ENCODE measurements at places on chromosomes 5 and 9.

DNA sequence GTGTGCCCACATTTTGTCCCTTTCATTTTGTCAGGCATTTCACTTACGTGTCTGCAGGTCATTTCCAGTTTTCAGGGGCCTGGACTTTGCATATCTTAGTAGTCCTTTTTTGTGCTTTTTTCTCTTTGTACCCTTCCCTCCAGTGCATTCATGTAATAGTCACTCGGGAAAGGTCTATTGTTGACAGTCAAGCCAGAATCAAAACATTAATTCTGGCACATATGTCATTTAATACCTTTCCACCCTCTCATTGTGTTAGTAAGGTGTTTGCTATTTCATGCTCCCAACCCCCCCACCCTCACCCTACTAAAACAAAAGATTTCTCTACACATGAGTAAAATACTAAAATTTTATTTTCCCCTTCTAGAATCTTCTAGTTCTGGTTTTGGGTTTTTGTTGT, 42.7 kb downstream of the UGCG start:
- DNase-seq = no peak

DNA sequence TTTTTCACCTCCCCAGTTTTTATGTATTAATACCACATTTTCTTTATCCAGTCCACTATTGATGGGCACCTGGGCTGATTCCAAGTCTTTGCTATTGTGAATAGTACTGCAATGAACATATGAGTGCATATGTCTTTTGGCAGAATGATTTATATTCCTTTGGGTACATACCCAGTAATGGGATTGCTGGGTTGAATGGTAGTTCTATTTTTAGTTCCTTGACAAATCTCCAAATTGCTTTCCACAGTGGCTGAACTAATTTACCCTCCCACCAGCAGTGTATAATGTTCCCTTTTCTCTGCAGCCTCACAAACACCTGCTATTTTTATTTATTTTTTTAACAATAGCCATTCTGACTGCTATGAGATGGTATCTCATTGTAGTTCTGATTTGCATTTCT, 340.2 kb downstream of the ADAMTS6 start:
- DNase-seq = no peak

DNA sequence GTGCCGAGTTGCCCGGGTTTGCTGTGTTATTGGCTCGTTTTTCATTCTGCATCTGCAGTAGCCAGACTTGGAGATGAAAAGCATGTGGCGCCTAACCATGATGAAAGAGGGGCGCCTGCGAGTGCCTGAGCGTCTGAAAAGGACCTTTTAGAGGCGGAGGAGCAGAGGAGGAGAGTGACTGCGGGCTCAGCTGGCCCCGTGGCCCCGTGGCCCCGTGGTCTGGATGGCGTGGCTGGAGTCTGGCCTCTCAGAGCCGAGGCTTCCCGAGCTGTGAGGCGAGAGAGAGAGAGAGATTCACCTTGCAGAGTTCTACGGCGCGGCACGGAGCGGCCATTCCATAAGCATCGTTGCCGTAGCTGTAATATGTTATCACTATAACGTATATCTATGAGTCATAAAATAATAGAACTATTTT, 55.3 kb upstream of the RNU6ATAC start:
- no peak for DNase-seq

GRCh38 chr5:146574713-146575112, 58.7 kb upstream of the GPR151 start:
- DNase-seq = no peak

- DNase-seq = no peak
Observed at GRCh38 chr9:111828193-111828592, 33.5 kb upstream of the SHOC1 start.

DNA sequence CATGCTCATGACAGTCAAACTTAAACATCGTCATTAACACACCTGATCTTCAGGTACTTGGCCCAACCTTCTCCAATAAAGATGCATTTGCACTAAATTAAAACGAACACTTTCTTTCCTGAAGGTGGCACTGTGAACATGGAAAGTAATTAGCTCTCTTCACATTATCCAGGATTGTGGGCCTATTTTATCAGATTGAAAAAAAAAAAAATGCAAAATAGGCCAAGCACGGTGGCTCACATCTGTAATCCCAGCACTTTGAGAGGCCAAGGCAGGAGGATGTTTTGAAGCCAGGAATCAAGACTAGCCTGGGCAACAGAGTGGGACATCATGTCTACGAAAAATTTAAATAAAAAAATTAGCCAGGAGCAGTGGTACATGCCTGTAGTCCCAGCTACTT, 14.4 kb upstream of the CDC20B start:
- no peak for DNase-seq

DNA sequence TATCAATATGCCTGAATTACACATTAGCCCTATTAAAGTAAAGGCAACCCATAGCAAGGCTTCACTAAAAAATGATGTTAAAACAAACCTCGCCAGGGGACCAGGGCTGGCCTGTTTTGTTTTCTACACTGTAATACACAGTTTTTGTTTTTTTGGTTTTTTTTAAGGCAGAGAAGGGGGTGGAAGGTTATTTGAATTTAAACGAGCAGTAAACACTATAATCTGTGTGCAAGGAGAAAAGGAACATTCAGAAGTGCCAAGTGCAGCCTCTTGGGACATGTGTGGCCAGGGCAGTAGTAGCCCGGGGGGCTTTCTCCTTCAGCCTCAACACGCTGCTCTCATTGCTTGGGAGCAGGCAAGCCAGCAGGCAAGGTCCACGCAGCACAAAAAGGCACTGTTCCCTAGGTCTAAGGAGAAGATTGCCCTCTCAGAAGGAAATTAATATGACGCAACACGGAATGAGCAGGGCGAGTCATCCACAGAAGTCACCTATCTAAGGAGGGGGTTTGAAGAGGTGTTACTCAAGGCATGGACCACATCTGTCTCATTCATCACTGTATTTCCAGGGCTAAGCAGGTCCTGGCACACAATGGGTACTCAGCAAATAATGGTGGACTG, 16.2 kb downstream of the SIL1 start:
- DNase-seq = no peak

DNA sequence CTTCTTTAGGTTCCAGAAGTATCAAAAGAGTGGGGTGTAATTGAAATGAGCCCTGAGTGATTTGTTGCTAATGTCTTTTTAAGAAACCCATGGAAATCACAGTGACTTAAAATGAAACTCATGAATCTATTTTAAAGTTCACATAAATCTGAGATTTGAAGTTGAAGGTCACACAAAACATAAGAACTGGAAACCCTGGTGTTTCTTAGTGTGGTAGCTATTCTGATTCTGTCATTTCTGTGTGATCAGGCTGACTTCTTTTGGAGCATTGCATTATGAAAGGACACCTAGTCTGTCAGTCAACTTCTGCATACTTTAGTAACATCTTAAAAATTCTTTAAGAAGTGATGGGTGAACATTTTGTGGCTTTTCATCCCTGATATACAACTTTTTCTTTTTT, 448.8 kb downstream of the TLE4 start:
- no peak for DNase-seq

- no peak for DNase-seq
Observed at GRCh38 chr9:136952321-136952850, 313 bp downstream of the LCN12 start.

DNA sequence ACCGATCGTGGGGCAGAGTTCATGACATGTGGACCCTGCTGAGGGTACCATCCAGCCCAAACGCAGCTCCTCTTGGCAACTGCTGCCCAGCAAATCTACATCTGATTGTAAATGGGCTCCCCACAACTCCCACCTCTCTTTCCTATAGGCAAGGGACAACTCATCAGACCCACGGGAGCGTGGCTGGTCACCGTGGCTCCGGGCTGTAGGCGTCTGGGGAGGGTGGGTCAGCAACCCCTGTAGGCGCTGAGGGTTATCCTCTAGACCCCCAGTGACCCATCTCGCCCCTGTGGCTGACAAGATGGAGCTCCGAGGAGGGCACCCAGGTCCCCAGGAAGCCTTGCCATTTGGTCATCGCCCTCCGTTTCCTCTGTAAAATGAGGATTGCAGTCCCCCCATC, 122.4 kb downstream of the ZNF354C start:
- DNase-seq = no peak

GRCh38 chr9:431701-432100, 217.0 kb downstream of the DOCK8 start:
- DNase-seq = no peak

DNA sequence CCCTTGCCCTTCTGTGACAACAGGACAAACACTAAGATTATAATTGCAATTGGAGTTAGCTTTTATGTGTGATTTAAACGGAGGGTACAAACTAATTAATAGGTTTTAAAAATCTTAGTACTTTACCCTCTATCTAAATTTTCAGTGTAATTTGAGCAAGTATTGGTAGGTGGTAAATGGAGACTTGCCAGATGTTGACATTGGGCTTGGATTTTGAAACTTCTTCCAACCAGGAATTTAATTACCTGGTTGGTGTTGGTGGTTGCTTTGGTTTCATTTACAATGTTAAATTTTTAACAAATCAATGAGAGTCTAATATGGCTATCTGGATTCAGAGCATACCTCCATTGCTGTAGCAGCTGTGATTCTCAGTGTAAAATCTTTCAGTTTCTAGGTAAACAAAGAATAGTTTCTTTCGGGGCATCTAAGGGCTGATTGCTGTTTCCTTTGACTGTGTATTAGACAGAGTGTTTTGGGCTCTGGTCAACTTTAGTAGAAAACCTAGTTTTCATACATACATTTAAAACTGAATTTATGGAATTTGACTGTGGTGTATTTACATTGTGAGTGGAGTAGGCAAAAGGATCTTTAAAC, 1.9 kb downstream of the DAPK1 start:
- no peak for DNase-seq

- DNase-seq = no peak
Observed at GRCh38 chr5:43073597-43074546, 33.8 kb upstream of the ANXA2R start.

DNA sequence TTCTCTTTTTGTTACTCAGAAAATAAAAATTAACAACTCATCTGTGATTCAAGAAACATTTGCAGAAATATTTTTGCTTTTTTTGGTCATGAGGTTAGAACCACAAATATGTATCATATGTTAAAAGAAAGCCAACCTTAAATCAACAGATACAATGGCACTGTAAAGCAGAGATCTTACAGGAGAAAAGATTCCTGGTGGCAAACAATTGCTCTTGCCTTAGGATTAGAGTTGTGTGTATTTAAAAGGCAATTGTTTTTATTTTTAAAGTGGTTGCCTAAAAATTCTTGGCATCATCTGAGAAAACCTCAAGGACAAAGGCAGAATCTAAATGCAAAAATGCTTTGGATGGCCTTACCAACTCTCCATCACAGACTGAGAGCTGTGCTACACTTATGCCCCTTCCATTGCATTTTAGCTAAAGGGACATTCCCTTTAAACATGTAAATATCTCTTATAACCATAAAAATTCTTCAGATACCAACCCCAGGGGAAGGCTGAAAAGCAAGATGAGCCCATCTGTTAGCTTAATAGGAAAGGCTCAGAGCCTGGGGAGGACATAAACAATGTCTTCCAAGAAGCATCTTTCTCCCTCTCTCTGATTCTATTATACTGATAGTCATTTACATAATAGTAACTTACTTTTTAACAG, 100.4 kb downstream of the FAM114A2 start:
- DNase-seq = no peak

- DNase-seq = no peak
Observed at GRCh38 chr5:146165460-146165859, 17.0 kb downstream of the LARS1 start.
